ENCODE measurements at places on chromosomes 1 and 21.

GRCh38 chr1:93219443-93219842 is 38.9 kb downstream of the CCDC18 start:
- no peak for DNase-seq

- peak; percentile 39 for DNase-seq
These were observed 30.6 kb downstream of the IARS2 start for GRCh38 chr1:220124542-220124941.

GRCh38 chr1:2378441-2378851 is 12.9 kb downstream of the MORN1 start:
- DNase-seq = no peak

- no peak for DNase-seq
These were observed 22.9 kb upstream of the PHGDH start for GRCh38 chr1:119688810-119689209.

- DNase-seq = no peak
These were observed 64.4 kb downstream of the KCTD3 start for GRCh38 chr1:215631489-215631888.

GRCh38 chr1:210440081-210440480 is 111.4 kb downstream of the HHAT start:
- DNase-seq = no peak

DNA sequence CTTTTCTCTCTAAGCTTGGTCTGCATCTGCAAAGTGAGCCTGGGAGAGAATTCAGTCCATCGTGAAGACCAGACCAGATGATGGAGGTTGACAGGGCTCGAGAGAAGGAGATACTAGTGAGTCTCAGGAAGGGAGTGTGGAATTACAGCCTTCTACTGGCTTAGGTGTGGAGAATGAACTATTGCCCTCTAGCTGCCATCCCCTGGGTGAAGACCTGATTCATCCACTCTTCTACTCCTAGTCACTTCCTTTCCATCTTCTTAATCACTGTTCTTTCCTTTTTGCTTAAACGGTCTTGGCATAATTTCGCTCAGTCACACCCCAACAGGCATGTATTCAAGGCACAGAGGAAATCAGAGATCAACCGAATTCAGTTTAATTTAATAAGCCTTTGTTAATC is 34.0 kb upstream of the HSD17B7 start:
- DNase-seq = peak; percentile 27

DNA sequence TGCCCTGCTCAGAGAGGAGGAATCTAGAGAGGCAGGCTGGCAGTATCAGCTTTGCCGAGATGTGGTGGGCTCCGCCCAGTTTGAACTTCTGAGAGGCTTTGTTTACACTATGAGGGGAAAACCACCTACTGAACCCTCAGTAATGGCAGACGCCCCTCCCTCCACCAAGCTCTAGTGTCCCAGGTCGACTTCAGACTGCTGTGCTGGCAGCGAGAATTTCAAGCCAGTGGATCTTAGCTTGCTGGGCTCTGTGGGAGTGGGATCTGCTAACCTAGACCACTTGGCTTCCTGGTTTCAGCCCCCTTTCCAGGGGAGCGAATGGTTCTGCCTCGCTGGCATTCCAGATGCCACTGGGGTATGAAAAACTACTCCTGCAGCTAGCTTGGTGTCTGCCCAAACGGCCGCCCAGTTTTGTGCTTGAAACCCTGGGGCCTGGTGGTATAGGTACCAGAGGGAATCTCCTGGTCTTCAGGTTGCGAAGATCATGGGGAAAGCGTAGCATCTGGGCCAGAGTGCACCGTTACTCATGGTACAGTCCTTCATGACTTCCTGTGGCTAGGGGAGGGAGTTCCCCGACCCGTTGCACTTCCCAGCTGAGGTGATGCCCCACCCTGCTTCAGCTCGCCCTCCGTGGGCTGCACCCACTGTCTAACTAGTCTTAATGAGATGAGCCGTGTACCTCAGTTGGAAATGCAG is 43.6 kb downstream of the C21orf91 start:
- DNase-seq = no peak

GRCh38 chr21:16908077-16908476 is 604.8 kb upstream of the CXADR start:
- DNase-seq = peak; percentile 8

- DNase-seq = peak; percentile 7
These were observed 16.5 kb downstream of the SPOCD1 start for GRCh38 chr1:31799196-31799894.

DNA sequence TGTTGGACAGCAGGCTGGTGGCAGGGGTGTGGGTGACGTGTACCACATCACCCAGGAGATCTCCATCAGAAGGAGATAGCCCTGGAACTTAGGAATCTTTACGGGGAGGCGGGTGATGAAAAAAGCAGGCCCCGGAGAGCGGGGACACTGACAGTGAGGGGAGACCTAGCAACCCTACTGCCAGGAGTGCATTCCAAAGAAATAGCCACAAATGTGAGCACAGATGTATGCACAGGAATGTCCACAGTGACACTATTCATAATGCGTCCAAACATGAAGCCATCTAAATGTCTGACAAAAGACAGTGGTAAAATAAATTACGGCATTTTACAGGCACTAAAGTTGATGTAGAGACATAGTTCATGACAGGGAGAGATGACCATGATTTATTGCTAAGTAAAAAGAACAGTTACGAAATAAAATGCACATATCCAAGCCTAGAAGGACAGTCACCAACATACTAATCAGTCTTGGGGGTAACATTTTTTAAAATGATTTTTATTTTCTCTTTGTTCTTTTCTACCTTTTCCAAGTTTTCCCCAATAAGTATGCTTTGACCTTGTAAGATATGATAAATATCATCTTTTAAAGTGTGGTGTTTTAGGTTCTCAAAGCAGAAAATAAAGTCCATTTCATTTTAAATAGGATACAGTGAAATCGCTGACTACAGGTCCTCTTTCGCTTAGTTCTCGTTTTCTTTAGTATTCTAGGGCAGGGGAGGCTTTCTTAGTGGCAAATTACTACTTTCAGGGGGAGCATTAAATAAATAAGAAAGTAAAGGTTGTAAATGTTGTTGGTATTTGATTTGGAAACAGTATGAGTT is 21.3 kb downstream of the CD247 start:
- DNase-seq = no peak

DNA sequence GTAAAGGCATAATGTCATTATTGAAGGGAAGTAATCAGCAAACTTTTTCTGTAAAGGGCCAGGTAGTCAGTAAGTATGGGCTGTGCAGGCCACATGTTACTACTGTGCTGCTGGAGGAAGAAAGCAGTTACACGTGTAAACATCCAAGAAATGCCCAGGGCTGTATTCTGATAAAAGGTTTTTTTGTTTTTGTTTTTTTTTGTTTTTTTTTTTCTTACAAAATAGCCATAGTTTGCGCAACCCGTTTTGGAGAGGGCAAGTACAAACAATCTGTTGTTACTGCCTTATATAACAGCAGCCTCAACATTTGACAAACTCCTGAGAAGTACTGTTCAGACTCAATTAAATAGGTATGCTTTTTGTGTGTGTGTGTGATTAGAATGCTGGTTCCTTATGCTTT is 26.7 kb upstream of the MTMR11 start:
- DNase-seq = no peak

DNA sequence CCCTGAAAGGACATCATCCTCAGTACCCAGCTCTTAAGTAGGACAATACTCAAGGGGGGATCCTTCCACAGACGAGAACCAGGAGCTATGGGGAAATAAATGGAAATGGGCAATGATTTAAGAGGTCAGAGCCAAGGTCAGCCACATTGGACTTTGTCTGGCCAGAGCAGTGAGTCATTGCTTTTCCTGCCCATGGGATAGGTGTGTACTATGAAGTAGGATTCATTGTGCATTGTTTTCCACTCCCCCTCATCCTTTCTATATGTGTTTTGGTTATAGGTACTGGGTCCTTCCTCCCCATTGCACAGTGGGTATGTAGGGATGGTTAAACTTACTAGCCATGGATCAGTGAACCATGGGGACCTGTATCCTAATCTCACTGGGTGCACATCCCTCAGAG is 328.9 kb upstream of the USP25 start:
- DNase-seq = no peak

GRCh38 chr1:14987829-14988603 is 165.5 kb upstream of the TMEM51 start:
- DNase-seq = peak; percentile 43

GRCh38 chr1:247857985-247858619 is 1.1 kb downstream of the TRIM58 start:
- no peak for DNase-seq

GRCh38 chr21:39198800-39199199 is 15.5 kb upstream of the PSMG1 start:
- DNase-seq = no peak

DNA sequence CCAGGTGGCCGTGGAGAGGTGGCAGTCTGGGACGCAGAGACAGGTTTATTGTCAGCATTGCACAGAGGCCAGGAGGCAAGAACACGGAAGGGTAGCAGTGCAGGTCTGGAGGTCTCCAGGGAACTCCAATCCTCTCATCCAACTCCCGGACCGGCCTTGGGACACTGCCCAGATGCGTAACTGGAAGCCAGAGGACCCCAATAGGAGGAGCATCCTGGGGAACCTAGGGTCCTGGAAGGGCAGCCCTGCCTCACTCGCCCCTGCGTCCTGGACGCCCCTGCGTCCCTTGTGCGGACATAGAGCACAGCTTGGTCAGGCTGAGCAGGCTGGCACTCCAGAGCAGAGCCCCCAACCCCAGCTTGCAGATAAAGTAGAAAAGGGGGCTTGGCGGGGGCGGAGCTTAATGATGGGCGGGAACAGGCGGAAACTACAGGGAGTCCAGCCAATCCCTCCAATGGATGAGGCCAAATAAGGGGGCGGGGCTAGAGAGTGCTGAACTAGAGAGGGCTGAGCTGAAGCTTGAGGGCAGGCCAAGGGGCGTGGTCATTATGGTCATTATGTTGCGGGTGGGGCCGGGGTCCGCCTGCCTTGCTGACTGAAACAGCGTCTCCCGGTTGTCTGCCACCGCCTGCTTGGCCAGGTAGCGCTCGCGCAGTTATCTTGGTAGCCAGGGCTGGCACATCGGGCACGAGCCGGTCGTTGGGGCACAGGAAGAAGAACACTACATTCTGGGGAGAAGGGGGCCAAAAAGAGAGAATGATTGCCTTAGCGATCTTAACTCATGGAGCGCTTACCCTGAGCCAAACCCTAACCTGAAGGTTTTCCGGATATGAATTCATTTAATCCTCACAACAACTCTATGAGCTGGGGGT is 3.7 kb upstream of the ARHGEF19 start:
- DNase-seq = peak; percentile 69
